ENCODE measurements at places on chromosomes 12 and 14. TPM values are rescaled to one million over a fixed set of nuclear protein-coding genes. Genes with fewer than 3 reads are reported as not detected.

- H3K27ac ChIP-seq: no peak overlapping the region
- no peaks in the 10 kb centered on the region for H3K27me3 ChIP-seq
- H3K36me3 ChIP-seq: peaks cover 8% of the 10 kb centered on the region
- DNase-seq: no peak
- H3K4me3 ChIP-seq: no peak overlapping the region
- peaks cover 27% of the 10 kb centered on the region for H3K4me1 ChIP-seq
Observed at GRCh38 chr12:124394462-124395128, 99.7 kb downstream of the RFLNA start.

- peak overlapping the region; percentile 94 for H3K27ac ChIP-seq
- H3K4me3 ChIP-seq: no peak overlapping the region
- H3K27me3 ChIP-seq: no peaks in the 10 kb centered on the region
- peak; percentile 94 for DNase-seq
- peaks cover 75% of the 10 kb centered on the region for H3K4me1 ChIP-seq
Observed at GRCh38 chr14:100108042-100108825, 43.0 kb downstream of the EVL start.

GRCh38 chr12:108377260-108377659 is 38.1 kb upstream of the CMKLR1 start:
- H3K36me3 ChIP-seq: no peaks in the 10 kb centered on the region
- DNase-seq: no peak
- no peak overlapping the region for H3K4me3 ChIP-seq
- no peaks in the 10 kb centered on the region for H3K4me1 ChIP-seq
- peaks cover 2% of the 10 kb centered on the region for H3K27me3 ChIP-seq
- H3K27ac ChIP-seq: no peak overlapping the region

DNA sequence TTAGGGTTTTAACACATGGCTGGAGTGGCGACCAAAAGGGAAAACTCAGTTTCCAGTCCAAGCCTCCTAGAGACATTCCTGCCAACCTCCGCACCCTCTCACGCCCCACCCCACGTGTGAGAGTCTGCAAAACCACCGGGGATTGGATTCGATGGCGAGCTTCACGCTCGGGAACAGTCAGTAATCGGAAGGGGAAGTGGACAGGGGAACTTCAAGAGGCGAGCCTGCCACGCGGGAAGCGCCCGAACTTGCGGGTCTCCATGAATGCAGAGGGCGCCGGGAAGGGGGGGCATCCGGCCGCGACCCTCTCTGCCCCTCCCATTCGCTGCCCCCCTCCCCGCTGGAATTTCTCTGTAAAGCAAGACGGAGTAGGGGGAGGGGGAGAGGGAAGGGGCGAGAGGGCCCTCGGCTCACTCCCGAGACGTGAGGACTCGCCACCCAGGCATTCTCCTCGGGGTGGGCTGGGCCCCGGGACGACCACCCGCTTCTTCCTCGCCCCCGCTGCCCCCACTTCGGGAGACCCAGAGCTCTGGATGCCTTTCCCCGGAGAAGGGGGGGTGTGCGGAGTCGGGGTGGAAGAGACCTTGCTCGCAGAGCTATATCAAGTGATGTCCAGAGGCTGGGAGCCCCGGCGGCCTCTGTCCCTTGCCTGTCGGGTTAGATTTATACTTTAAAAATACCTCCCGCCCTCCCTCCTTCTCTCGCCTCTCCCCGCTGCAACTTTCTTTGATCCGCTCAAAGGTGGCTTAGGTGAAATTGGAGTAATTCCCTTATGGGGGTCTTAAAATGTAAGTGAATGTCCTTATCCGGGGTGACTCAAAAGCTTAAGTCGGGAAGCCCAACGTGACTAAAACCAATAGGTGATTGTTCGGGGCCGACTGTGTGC is 2.5 kb upstream of the CCND2 start:
- peaks cover 20% of the 10 kb centered on the region for H3K4me1 ChIP-seq
- peak overlapping the region; percentile 99 for H3K27ac ChIP-seq
- H3K27me3 ChIP-seq: no peaks in the 10 kb centered on the region
- H3K36me3 ChIP-seq: peaks cover 23% of the 10 kb centered on the region
- H3K4me3 ChIP-seq: peak overlapping the region; percentile 99

GRCh38 chr14:101634850-101635748 is 73.8 kb downstream of the DIO3 start:
- peaks cover 11% of the 10 kb centered on the region for H3K4me1 ChIP-seq
- no peak overlapping the region for H3K27ac ChIP-seq
- H3K4me3 ChIP-seq: no peak overlapping the region
- H3K27me3 ChIP-seq: peaks cover 17% of the 10 kb centered on the region
- H3K36me3 ChIP-seq: no peaks in the 10 kb centered on the region

DNA sequence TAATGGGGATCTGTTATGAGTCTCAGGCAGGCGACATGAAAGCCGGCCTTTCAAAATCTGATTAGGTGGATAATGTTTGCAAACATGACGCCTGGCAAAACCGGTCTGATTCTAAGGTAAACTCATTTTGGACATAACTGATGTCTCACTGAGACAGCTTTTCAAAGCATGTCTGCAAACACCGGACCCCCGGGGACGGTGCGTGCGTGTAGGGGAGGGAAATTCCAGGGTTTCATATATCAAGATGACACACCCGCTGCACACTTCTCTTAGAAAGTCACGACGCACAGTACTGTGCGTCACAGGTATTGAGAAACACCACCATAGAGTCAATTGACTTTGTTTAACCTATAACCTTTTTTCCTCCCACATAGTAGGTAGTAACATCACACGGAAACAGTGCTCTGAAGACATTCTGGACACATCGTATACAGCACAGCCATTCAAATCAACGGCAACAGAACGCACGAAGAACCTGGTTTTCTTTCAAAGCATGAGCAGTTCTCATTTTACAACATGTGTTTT is 43.9 kb upstream of the TESC start:
- no peaks in the 10 kb centered on the region for H3K27me3 ChIP-seq
- H3K4me3 ChIP-seq: no peak overlapping the region
- H3K4me1 ChIP-seq: peaks cover 3% of the 10 kb centered on the region

- H3K27me3 ChIP-seq: peaks cover 26% of the 10 kb centered on the region
- no peak overlapping the region for H3K4me3 ChIP-seq
- H3K36me3 ChIP-seq: no peaks in the 10 kb centered on the region
- DNase-seq: no peak
Observed at GRCh38 chr12:85283560-85283959, 3.5 kb downstream of the ALX1 start.

- H3K27ac ChIP-seq: no peak overlapping the region
- peaks cover 7% of the 10 kb centered on the region for H3K4me1 ChIP-seq
- H3K4me3 ChIP-seq: peak overlapping the region; percentile 69
- no peak for DNase-seq
- H3K27me3 ChIP-seq: peaks cover 2% of the 10 kb centered on the region
Observed at GRCh38 chr12:9064815-9065606, 50.7 kb downstream of the A2M start.

GRCh38 chr12:12081836-12082497 is 11.2 kb downstream of the BCL2L14 start:
- H3K36me3 ChIP-seq: no peaks in the 10 kb centered on the region
- H3K27me3 ChIP-seq: no peaks in the 10 kb centered on the region
- H3K27ac ChIP-seq: no peak overlapping the region
- no peak overlapping the region for H3K4me3 ChIP-seq
- peak; percentile 9 for DNase-seq
- peaks cover 4% of the 10 kb centered on the region for H3K4me1 ChIP-seq

DNA sequence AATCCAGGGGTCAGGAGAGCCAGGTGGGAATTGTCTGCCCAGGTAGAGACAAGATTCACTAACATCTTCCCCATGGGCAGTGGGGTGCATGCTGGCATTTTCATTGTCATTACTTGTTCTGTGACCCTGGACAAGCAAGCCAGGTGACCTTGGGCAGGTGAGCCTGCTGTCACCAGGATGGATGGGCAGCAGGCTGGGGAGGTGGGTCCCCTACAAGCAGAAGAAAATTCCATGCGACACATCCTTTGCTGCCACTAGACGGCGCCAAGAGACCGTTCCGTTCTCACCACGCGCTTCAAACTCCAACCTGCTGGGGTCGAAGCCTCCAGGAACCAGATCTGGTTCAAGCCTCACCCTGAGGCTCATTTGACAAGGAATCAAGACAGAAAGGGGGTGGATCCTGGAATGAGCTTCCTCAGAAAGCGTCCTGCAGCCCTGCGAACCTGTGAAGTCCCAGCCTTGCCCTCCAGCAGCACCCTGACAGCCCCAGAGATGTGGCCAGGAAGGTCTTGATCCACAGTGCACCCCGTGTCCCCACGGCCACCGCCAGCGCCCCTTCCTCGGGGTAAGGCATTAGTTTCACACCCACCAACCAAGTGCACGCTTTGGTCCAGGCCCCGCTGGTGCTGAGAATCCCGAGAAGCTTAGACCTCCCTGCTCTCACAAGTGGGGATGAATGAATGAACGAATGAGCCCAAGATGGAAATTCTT is 3.2 kb upstream of the DYNC1H1 start:
- H3K4me3 ChIP-seq: no peak overlapping the region
- H3K4me1 ChIP-seq: peaks cover 19% of the 10 kb centered on the region
- H3K27ac ChIP-seq: no peak overlapping the region
- peak; percentile 88 for DNase-seq
- no peaks in the 10 kb centered on the region for H3K27me3 ChIP-seq

GRCh38 chr12:85676816-85677749 is 159.1 kb downstream of the RASSF9 start:
- no peaks in the 10 kb centered on the region for H3K36me3 ChIP-seq
- no peak overlapping the region for H3K27ac ChIP-seq
- no peak for DNase-seq

DNA sequence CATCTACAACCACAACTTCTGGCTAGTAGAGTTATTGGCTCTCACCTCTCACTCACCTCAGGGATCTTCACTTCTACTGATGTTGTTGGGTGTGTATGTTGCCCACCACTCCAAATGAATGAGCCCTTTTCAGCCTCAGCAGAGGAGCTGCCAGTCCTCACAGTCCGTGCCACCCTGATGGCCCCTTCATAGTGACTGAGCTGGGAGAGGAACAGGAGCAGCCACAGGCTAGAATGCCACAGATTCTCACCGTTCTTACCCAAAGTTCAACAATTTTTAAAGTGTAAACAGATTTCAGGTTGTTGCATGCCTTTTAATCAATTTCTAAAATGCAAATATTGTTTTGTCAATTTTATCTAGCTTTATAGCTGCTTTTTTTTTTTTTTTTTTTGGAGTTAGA is 74.5 kb upstream of the DNM1L start:
- H3K36me3 ChIP-seq: no peaks in the 10 kb centered on the region
- no peak for DNase-seq
- peak overlapping the region; percentile 57 for H3K27ac ChIP-seq
- H3K27me3 ChIP-seq: no peaks in the 10 kb centered on the region
- peaks cover 8% of the 10 kb centered on the region for H3K4me1 ChIP-seq

GRCh38 chr12:125280482-125281377 is 215.5 kb downstream of the AACS start:
- no peaks in the 10 kb centered on the region for H3K36me3 ChIP-seq
- H3K27me3 ChIP-seq: peaks cover 13% of the 10 kb centered on the region
- no peak overlapping the region for H3K27ac ChIP-seq

DNA sequence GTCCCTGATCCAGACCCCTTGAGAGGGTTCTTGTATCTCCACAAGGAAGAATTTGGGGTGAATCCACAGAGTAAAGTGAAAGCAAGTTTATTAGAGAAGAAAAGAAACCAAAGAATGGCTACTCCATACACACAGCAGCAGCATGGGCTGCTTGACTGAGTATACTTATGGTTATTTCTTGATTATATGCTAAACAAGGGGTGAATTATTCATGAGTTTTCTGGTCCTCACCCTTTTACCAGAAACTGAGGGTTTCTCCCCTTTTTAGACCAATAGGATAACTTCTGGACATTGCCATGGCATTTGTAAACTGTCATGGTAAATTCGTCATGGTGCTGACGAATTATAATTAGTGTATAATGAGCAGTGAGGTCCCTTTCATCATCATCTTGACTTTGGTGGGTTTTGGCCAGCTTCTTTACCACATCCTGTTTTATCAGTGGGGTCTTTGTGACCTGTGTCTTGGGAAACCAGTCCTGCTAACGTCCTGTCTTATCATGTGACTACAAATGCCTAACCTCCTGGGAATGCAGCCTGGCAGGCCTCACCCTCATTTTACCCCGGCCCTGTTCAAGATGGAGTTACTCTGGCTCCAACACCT is 121.9 kb downstream of the SPTSSA start:
- H3K4me1 ChIP-seq: peaks cover 2% of the 10 kb centered on the region
- peak overlapping the region; percentile 44 for H3K27ac ChIP-seq
- no peak for DNase-seq
- H3K27me3 ChIP-seq: no peaks in the 10 kb centered on the region

- no peak overlapping the region for H3K4me3 ChIP-seq
- no peaks in the 10 kb centered on the region for H3K27me3 ChIP-seq
- H3K27ac ChIP-seq: no peak overlapping the region
Observed at GRCh38 chr12:44889162-44889561, 13.0 kb upstream of the NELL2 start.

DNA sequence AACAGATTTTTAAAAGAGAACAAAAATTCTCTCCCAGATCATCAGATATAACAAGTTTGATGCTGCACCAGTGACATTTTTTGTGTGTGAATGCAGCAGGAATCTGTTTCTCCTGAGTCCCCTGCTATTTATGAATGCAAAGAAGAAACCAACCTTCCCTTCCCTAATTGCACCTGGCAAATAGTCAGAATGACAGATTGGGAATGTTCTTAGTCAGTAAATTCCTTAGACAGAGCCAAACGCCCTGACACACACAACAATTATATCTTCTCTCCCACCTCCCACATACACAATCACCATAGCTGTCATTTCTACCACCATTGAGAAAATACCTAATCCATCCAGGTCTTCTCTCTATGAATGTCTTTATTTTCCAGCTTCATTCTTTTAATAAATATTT is 174.4 kb downstream of the ALG10B start:
- no peak overlapping the region for H3K4me3 ChIP-seq
- no peak overlapping the region for H3K27ac ChIP-seq
- no peaks in the 10 kb centered on the region for H3K36me3 ChIP-seq
- DNase-seq: no peak
- no peaks in the 10 kb centered on the region for H3K27me3 ChIP-seq

DNA sequence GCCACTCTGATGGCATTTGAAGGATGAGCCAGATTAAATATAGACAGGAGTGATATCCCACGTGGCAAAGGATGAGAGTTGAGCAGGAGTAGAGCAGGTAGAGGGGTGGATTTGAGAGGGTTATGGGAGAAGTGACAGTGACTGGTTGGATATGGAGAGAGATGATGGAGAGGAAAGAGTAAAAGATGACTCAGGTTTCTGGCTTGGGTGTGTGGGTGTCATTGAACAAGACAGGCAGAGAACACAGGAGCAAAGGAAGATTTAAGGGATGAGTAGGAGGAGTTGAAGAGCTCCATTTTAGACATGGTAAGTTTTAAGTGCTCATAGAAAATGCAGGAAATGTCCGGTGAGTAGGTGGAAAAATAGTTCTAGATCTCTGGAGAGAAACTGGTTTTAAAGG is 136.9 kb downstream of the EGLN3 start:
- peaks cover 20% of the 10 kb centered on the region for H3K27me3 ChIP-seq
- H3K36me3 ChIP-seq: no peaks in the 10 kb centered on the region
- H3K4me3 ChIP-seq: no peak overlapping the region
- no peak for DNase-seq
- no peaks in the 10 kb centered on the region for H3K4me1 ChIP-seq

- no peaks in the 10 kb centered on the region for H3K36me3 ChIP-seq
- DNase-seq: no peak
- H3K4me3 ChIP-seq: peak overlapping the region; percentile 77
Observed at GRCh38 chr12:9794484-9795093, 32.7 kb upstream of the KLRF1 start.

Gene CEBPE
- 0.43 TPM for total RNA-seq

Gene RFLNA
- not detected for total RNA-seq

Gene GUCY2C
- not detected for total RNA-seq

Gene VRTN
- not detected for total RNA-seq

Gene ABCC9
- total RNA-seq: not detected

Gene AMIGO2
- 19.6 TPM for total RNA-seq

Gene OR6C74
- total RNA-seq: not detected

Gene MGST1
- total RNA-seq: not detected

Gene ACSM4
- total RNA-seq: not detected

Gene GPRC5D
- not detected for total RNA-seq

Gene INHBC
- total RNA-seq: not detected

Gene ADCY4
- total RNA-seq: 2.4 TPM

Measured in activated naive CD4-positive, alpha-beta T cell treated with anti-CD3 and anti-CD28 coated beads for 36 hours (primary cell).